ENCODE measurements at places on chromosomes 7 and 10.

- DNase-seq, result peak; percentile 14
These were observed 63.1 kb upstream of the DUSP5 start for GRCh38 chr10:110434489-110435096.

- no peak for DNase-seq
These were observed 102.7 kb downstream of the ZNF248 start for GRCh38 chr10:37754538-37755323.

DNA sequence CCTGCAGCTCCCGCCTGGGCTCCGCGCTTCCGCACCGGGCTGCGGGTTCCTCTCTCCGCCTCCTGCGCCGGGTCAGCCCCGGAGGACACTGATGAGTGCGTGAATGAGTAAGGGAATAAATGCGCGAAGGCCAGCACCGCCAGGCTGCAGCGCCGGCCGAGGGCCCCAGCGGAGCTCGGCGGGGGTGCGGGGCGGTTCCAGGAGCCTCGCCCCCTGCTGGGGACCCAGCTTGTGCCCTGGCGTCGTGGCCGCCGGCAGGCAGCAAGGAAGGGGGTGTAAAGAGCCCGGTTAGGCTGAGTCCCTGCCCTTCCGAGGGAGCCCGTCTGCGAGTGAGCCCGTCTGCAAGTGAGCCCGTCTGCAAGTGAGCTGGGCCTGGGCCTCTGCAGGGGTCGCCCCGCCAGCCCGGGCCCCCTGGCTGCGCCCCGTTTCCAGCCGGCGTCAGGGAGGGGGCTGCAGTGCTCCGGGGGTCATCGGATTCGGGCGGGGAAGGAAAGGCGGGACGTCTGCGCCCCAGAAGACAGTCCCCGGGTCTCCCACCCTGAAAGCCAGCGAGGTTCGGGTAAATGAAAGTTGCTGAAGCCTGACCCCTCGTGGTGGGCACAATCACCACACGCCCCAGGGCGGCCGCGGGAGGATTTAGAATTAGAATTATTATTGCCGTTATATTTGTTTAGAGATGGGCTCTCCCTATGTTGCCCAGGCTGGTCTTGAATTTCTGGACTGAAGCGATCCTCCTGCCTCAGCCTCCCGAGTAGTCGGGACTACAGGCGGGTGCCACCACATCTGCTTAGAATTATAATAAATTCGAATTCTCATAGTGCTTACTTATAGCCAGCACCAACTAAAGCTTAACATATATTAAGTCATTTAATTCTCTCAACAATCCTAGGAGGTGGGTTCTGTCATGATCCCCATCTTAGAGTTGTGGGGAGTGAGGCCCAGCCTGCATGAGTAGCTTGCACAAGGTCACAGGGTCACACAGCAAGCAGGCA lies 8.6 kb upstream of the CRYGN start:
- DNase-seq, result peak; percentile 21

DNA sequence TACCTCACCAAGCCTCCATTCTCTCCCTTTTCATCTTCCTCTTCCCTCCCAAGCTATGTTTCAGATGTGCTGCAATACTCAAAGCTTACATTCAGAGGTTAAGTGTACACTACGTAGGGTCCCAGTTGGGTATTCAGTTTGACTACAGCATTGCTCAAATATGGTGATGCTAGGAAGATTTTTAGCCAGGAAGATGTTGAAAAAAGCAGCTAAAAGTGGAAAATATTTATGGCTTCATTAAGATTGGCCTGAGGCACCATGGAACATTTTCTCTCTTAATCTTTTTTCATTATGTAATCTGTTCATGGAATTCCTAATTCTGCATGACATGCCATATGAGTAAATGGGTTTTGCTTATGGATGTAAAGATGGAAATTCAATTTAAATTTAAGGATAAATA lies 72.0 kb upstream of the ABCB5 start:
- no peak for DNase-seq

DNA sequence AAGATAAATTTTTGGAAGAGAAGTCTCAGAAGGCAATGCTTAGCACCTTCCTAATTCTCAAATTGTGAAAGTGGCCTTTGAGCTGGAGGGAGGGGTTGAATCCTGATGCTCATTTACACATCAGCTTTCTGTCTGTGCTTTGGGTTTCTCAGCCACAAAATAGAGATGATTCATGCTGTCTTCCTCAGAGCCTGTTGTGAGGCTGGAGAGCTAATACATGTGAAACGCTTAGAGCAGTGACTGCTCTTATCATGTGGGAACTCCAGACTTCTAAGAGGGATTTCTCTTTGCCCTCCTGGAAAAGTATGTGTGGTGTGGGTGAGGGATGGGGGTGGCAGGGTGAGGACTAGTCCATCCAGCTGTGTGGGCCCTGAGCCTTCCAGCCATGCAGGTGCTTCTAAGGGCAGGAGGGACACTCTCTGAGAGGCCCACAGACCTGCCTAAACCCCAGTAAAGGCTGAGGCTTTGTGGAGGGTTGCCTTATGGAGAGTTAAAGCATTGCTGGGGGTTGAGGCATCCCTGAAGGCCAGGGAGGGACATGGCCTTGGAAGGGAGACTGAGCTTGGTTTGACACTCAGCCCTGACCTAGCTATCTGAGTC lies 4.8 kb upstream of the EVX1 start:
- no peak for DNase-seq

DNA sequence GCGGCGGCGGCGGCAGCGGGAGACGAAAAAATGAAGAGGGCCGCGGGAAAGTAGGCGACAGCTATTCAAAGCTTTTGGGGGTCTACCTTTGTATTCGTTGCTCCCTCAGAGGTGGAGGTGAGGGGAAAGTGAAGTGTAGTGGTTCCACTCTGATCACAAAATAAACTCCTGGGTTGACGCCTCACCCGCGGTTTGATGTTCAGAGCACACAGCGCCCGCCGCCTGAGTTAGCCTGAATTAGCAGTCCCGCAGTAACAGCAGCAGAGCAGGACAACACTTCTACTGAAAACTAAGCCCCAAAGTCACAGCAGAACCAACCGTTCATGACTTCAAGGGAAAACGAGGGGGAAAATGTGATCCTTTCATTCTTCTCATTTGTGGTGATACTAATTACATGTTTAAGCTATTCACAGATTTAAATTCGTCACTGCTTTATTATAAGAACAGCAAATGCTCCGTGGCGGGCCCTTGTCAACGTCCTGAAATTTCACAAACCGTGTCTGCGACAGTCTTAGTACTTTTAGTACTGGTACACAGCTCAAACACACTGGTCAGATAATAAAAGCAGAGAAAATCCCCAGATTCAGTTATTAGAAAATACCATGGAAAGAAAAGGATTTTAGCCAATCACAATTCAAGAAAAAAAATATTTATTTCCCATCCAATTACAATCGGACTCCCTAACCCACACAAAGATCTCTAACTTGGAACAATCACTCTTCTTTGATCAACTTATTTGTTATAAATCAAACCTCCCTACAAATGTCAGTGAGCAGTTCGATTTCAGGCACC lies 563 bp upstream of the JMJD1C start:
- peak; percentile 68 for DNase-seq

GRCh38 chr10:58475322-58476277 lies 37.1 kb upstream of the BICC1 start:
- no peak for DNase-seq

GRCh38 chr10:54909165-54909564 lies 108.1 kb upstream of the PCDH15 start:
- DNase-seq, result no peak

GRCh38 chr10:96789571-96790108 lies 42.5 kb upstream of the LCOR start:
- no peak for DNase-seq

- DNase-seq, result no peak
These were observed 31.5 kb downstream of the KCNH2 start for GRCh38 chr7:150946421-150947240.

- DNase-seq, result no peak
These were observed 74.6 kb downstream of the CREM start for GRCh38 chr10:35201234-35201633.

DNA sequence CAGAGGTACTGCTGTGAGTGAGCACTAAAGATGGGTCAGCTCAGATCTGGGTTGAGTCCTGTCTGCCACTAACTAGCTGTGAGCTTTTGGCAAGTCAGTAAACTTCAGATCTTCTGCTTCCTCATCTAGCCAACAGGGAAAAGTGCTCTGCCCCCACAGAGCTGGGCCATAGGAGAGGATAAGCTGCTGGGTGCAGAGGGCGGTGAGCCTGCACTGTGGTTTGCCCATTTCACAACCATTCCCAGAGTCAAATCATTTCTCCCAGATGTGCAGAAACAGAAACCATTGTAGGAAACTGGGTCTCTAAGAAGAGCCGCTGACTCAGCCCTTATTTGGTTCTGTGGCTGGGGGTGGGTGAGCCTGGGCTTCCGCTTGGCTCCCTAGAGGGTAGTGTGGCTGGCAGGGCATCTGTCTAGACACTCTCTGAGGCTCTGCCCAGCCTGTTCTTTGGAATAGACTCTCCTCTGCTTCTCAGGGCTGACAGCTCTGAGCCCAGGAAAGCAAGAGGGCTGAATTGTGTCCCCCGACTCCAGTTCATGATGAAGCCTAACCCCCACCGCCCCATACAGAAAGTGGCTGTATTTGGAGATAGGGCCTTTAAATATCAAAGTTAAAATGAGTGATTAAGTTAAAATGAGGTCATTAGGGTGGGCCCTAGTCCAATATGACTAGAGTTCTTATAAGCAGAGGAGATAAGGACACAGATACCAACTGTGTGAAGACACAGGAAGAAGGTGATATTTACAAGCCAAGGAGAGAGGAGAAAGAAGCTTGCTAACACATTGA lies 29.5 kb upstream of the ARHGAP22 start:
- DNase-seq, result no peak

DNA sequence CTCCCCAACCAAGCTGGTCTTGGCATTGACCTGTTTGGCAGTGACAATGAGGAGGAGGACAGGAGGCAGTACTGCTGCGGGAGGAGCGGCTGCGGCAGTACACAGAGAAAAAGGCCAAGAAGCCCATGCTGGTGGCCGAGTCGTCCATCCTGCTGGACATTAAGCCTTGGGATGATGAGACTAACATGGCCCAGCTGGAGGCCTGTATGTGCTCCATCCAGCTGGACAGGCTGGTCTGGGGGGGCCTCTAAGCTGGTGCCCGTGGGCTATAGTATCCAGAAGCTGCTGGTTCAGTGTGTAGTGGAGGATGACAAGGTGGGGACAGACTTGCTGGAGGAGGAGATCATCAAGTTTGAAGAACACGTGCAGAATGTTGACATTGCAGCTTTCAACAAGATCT lies 39.1 kb upstream of the ZNF273 start:
- DNase-seq, result no peak

DNA sequence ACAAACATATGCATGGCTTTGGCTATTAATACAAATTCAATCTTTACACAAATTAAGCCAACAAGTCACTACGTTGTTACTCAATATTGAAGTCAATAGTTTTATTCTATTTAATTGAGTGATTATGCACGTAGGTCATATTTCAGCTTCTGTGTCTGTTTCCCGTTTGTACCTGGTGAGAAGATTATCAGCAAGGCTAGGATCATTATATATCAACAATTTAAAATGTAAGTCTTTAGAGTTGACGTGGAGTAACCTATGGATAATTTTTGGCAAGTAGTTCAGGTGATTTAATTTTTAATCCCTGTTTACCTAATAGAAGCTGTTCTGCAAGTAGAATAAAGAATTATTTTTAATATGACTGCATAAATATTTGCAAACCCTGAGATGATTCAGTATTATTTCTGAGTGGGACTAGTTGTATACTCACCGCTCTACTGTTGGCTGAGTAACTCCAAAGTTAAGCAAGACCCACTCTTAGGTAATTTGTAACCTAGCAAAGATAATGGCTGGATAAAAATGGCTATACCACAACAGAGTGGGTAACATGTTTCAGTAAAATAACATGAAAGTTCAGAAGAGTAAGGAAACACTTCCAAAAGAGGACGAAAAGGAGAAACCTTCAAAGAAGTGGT lies 161.0 kb downstream of the HGF start:
- no peak for DNase-seq

GRCh38 chr7:55871932-55872485 lies 9.5 kb upstream of the SEPTIN14 start:
- no peak for DNase-seq

- no peak for DNase-seq
These were observed 9.4 kb upstream of the PPP2R2D start for GRCh38 chr10:131891196-131891928.

DNA sequence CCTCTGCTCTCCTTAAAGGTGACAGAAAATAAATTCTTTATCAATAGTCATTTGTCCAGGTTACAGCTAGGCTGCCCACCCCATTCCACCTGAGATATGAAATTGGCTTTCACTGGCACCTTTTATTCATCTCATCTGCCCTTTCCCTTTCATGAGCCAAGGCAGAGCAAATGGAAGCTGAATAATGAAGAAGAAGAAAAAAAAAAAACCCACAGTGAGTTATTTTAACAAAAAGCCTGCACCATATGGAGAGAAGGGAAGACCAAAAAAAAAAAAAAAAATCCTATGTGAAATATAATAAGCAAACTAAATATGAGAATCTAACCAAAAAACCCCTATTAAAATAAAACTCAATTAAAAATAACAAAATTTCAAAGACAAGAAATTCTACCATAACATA lies 59.2 kb downstream of the CHCHD3 start:
- no peak for DNase-seq

GRCh38 chr10:27801171-27801785 lies 55.7 kb upstream of the MKX start:
- no peak for DNase-seq

- no peak for DNase-seq
These were observed 24.8 kb upstream of the UNC5B start for GRCh38 chr10:71187600-71187999.

GRCh38 chr7:94003446-94004023 lies 620 bp downstream of the BET1 start:
- DNase-seq, result no peak

DNA sequence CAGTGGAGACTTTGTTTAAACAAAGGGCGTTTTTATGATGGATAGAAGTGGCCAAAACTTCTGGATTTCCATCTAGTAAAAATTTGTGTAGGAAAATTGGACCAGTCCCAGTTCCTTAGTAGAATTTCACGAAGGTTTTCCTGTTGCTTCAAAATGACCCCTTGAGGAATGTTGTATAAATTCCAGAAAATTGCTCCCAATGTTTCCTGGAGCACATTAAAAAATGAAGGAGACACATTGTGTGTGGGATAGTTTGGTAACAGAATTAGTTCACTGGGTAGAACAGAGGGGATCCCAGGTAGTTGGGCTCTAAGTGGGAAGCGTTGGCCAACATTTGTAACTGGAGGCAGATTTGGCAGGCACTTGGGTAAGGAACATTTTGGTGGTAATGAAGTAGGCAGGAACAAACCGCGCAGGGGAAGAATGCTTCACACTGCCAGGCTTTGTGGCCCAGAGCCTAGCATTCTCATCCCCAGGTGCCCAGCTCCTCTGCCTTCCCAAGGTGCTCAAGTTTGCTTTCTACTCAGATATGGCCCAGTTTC lies 758.6 kb downstream of the AUTS2 start:
- no peak for DNase-seq

Measured in COR-L47 (cell line).